GOT3 (cell line): ENCODE measurements at places on chromosomes 11 and 22.

DNA sequence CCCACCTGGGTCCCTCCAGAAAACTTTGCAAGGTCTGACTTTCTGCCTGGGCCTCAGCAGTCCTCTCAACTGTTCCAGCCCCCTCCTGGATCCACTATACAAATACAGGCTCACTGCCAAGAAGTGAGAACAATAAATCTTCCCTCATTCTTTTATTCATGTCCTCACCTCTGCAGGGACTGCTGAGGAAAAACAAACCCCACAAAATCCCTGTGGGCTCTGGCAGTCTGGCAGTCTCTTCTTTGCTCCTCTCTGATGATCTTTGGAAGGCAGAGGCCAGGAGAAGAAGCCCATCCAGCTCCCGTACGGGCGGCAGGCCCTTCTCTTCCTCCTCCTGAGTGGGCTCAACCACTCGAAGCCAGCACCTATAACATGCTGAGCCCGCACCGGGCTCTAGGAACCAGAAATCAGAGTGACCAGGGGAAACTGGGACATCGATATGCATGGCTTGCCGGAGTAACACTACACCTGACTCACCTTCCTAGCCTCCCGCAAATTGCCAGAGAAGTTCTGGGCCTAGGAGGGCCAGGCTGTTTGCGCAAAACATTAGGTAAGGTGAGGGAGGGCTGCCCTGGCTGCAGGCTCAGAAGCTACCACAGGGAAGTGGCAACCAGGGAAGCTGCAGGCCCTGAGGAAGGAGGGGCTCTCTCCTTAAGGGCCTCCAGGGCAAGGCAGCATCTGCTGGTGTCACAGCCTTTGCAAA, 24.2 kb downstream of the TMPRSS5 start:
- DNase-seq: no peak

DNA sequence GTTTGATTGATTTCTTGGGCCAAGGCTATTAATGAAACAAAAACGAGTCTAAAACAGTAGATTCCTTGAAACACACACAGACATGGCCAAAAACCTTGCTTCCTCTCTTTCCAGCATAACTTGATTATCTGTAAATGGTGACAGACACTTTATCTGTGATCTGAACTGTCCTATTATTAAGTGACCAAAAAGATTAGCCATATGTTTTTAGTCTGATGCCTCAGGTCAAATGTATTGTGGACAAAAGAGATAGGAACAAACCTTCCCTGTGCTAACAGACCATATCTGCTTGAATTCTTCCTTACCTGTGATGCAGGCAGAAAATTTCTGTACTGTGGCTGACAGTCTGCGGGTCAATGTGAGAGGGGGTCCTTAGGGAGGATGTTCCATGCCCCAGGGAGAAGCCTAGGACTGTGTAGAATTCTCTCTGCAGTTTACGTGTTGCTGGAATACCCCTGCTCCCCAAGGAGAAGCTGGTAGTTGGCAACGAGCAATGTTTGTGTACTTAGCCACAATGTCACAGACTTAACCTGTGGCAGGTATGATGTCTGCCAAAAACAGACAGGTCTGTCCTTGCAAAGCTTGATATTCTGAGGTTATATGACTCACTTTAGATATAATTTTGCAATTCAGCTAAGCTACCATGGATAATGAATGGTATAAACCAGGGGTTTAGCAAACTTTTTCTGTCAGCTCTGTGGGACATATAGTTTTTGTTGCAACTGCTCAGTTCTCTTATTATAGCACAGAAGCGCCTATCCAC, 31.2 kb downstream of the C11orf71 start:
- DNase-seq: no peak

GRCh38 chr22:48624401-48624800, 1203.3 kb downstream of the BRD1 start:
- DNase-seq: no peak

DNA sequence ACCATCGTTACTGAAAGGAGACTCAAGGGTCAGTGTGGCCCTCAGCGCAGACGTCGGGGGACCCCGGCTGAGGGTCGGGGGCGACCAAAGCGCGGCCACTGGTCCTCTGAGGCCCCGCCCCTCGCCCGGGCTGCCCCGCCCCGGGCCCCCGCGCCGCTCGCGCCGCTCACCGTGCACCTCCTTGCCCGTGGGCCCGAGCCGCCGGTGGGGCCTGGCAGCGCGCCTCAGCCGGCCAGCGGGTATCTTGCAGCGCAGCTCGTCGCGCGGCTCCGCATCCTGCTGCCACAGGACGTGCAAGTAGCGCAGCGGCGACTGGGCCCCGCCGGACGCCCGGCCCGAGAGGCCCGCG, 419 bp downstream of the ANKRD54 start:
- DNase-seq: peak; percentile 47

GRCh38 chr11:36363361-36364268, 67.5 kb downstream of the PRR5L start:
- DNase-seq: no peak

GRCh38 chr11:129286813-129287212, 88.8 kb upstream of the BARX2 start:
- DNase-seq: no peak

DNA sequence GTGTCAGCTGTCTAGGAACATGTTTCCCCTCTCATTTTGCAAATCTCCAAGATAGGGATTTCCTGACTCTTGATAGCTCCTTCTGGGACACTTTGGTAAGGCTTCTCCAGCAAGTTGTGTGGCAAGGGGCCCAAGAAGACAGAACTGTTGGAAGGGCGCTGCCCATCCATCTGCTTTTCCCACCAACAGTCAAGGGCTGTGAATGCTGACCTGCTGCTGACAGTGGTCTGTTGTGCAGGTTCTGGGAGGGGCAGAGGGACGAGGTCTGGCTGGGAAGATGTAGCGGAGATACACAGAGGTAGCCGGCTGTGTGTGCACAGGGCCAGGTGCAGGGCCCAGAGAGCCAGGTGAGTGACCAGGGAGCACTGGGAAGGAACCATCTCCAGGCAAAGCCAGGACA, 12.2 kb downstream of the BCR start:
- no peak for DNase-seq

- no peak for DNase-seq
Observed at GRCh38 chr11:77424644-77425043, 49.2 kb downstream of the PAK1 start.

DNA sequence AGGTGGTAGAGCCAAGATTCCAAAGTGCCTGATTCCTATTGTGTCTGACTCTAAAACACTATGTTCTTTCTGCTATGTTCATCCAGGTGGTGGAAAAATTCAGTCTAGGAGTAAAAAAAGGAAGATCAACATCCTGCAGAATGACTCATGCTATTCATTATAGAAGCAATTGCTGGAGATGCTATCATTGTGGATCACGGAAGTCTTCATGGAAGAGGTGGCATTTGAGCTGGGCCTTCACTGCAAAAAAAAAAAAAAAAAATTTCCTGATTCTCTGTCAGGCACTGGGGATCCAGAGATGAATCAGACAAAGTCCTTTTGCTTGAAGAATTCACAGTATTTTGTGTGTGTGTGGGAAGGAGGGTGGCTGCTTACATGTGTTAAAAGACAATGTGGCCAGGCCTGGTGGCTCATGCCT, 1.4 kb upstream of the UVRAG start:
- DNase-seq: no peak

DNA sequence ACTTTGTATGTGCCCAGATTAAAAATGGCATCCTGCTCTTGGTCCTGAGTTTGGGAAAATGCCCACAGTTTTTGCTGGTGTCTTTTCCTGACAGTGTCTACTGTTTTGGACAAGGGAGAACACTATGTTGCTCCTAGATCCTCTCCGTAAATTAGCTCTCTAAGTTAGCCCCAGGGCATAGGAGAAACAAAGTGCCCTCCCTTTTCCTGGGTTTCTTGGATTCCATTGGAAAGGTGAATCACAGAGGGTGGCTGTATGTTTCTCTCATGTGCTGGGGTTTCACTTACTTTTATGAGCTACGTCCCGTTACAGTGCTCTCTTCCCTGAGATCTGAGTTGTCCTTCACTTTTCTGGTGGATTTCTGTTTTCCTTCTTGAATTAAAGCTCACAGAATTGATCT, 782.8 kb downstream of the CNTN5 start:
- DNase-seq: no peak
